Activated CD8-positive, alpha-beta memory T cell treated with anti-CD3 and anti-CD28 coated beads, Interleukin-2, amount 50 U/mL, for 4 hours (primary cell): ENCODE measurements at places on chromosomes 1 and 21.

- DNase-seq, result no peak
Measured at GRCh38 chr1:113868387-113869083, 3.0 kb downstream of the PTPN22 start.

DNA sequence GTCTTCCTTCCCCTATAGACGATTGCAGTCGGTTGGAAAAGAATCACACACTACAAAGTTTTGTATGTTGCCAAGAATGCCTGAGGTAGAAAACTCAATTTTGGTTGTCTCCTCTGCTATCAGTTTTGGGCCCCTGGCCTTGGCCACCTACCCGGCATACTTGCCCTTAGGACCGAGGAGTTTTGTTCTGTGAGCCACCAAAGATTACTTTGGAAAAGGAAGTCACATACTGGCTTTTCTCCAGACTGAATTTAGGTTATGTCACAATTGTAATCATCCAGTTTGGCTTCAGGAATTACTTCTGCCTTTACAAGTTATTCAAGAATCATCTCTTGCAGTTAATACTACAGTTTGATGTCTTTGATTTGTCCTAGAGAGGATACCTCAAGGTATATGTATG, 71.4 kb downstream of the RGL1 start:
- no peak for DNase-seq

DNA sequence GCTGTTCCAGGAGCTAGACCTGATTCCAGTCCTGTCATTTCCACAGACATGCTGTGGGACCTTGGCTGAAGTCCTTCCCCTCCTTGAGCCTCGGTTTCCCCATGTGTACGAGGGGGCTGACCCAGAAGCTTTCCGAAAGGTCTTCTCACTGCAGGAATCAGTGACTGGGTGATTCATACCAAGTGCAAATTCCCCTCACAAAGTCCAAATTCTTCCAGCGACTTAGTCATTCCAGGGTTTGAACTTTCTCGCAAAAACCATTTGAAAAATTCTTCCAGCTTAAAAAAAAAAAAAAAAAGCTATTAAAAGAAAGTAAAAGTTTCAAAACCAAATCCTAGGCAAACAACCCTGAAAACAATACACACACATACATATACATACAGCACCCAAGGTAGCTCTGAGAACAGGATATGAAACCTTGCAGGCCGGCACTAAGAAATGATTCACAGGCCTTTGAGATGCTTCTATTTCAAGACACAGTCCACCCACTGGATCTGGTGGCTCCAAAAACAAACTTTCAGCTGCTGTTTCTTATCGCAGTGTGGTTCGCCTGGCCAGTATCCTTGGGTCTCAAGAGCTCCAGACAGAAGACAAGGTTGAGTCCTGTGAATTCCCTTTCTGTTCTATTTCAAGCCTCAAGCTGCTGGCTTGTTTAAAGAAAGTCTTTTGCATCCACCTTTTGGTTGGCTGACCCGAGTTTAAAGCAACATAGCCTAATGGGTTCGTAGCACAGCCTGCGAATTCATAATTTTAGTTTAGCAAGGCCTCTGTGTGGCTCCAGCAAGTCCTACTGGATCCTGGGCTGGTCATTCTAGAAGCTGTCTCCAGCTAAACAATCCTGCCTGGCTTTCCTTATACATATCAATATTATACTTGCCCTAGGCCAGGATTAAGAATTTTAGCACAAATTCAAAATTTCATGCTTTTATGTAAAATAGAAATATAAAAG, 18.0 kb upstream of the ID3 start:
- no peak for DNase-seq

GRCh38 chr1:2856066-2856390, 54.5 kb upstream of the TTC34 start:
- no peak for DNase-seq

DNA sequence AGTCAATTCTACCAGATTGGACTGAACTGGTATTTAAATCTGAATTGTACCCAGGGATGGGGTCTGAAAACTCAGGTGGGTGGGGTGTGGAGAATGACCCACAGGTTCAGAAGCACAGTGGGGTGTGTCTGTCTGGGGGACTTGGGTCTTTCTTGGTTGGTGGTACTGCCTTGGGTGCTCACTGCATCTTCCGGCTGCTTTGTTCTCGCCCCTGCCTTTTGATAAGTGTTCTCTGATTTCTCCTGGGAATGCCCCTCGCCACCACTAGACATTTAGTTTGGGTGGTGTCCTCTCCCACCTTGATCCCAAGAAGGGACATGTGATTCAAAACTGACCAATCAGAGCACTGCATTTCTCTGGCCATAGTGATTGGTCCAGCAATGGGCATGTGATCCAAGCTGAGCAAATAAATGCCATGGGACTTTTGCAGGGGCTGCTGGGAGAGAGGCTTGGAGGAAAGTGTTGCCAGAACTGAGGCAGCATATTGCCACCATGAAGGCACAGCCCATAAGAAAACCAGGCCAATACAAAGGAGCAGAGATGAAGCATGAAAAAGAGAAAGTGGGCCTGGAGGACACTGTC, 270.5 kb downstream of the NPHP4 start:
- no peak for DNase-seq
